ENCODE measurements at places on chromosomes 3 and 15. TPM values are rescaled to one million over a fixed set of nuclear protein-coding genes. Genes with fewer than 3 reads are reported as not detected.

Gene STARD9
- 4.0 TPM for total RNA-seq

GRCh38 chr3:60133269-60134162, 1083.7 kb upstream of the CFAP20DC start:
- no peak for DNase-seq

DNA sequence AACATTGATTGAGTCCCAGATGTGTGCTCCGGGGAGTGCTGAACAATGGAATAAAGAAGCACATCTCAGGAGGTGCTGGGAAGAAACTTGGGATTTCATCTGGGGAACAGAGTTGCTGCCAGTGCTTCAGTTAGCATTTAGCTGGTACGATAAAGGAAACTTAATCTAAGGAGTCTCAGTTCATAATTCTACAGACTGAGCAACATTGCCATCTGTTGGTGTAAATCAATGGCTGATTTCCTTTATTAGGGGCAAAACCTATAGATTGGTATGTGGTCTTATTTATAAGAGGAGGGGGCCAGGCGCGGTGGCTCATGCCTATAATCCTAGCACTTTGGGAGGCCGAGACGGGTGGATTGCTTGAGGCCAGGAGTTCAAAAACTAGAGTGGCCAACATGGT, 8.9 kb downstream of the MKRN2OS start:
- DNase-seq: no peak

- no peak for DNase-seq
Observed at GRCh38 chr3:75171630-75172230, 492.4 kb upstream of the FRG2C start.

DNA sequence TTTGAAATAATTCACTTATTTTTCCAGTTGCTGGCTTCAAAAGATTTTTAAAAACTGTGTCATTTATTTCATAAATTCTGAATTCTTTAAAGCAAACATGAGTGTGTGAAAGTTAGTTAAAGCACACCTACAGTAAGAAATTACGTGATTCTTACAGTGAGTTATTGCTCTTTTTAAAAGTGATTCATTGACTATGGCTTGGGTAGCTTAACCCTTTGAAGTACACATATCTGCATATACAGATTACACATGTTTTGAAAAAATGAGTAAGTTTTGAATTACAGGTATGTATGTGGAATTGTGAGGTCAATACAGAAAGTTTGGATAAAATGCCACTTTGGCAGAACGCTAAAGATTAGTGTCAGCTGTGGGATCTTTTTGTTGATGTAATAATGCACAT, 64.5 kb upstream of the MBNL1 start:
- no peak for DNase-seq

- no peak for DNase-seq
Observed at GRCh38 chr3:14716591-14716990, 41.6 kb downstream of the C3orf20 start.

GRCh38 chr3:171614318-171614921, 154.2 kb upstream of the TNIK start:
- DNase-seq: peak; percentile 34

Gene CDHR4
- total RNA-seq: 0.32 TPM

DNA sequence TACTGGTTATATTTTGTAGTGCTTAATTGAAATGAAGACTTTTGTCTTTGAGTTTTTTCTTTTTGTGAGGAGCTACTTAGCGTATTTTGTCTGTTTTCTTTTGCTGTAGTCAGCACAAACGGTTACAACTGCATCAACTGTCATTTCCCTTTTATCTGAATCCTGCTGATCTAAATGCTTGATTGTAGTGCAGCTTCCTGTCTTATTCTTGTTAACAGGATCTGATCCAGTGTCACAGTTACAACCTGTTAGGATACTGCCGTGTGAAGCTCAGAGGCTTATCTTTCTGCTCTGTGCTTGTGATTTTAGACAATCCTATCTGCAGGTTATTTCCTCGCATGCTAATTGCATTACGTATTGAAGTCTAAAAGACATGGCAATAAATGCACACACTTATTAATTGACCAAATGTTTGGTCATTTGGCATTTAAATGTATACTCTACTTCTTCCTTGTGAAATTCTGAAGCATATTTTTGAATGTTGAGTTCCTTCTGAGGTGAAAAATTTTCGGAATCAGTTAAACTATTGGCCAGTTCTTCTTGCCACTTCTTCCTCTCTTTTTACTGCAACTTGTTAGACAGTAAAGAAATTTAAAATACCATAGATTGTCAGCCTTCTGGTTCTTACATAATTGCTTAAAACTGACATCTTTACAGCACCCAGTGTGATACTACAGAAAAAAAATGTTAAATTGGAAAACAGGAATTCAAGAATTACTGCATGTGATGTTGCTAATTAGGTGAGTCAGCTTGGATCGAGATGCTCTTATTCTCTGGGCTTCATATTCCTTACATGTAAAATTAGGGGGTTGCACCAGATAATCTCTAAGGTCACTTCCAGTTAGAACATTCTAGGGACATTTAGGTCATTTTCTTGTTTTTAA, 168.2 kb downstream of the MBNL1 start:
- no peak for DNase-seq

- no peak for DNase-seq
Observed at GRCh38 chr3:172103724-172104123, 64.3 kb downstream of the FNDC3B start.

GRCh38 chr15:63362885-63363284, 18.8 kb downstream of the CA12 start:
- no peak for DNase-seq

GRCh38 chr15:31325595-31326155, 960 bp upstream of the KLF13 start:
- peak; percentile 66 for DNase-seq

Gene EPHB3
- total RNA-seq: not detected

Gene ALG1L2
- total RNA-seq: 0.71 TPM

GRCh38 chr3:31092748-31093589, 198.5 kb upstream of the GADL1 start:
- no peak for DNase-seq

GRCh38 chr15:24917431-24917830, 37.4 kb upstream of the SNRPN start:
- DNase-seq: no peak

Gene DGKG
- 0.71 TPM for total RNA-seq

Gene CFAP44
- 4.6 TPM for total RNA-seq

- no peak for DNase-seq
Observed at GRCh38 chr3:76405196-76405595, 619.8 kb upstream of the ZNF717 start.

Gene AGBL1
- 0.04 TPM for total RNA-seq

GRCh38 chr3:14392231-14392630, 10.2 kb upstream of the SLC6A6 start:
- no peak for DNase-seq

Gene NLGN1
- not detected for total RNA-seq

GRCh38 chr15:34335176-34336032, 2.2 kb downstream of the SLC12A6 start:
- DNase-seq: no peak

DNA sequence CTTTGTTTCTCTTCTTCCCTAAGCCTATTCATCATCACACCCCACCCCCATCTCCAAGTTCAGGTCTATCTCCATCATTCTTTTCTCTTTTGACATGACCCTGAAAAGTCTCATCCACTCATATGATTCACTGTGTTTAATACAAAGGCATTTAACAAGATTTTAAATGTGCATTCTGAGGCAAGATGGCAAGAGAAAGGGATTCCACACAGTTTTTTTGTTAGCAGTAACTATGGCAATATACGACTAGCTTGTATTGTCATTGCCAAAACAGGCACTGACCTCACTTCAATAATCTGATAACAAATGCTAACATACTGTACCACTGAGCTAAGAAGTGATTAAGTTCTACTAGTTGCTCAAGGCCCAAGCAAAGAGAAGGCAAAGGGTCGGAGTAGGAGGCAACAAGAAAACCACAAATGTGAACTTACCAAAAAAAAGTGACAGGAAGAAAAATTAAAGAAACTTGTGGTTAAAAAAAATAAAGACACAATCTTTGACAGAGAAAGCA, 53.2 kb downstream of the FBN1 start:
- DNase-seq: no peak

Gene APEH
- total RNA-seq: 137 TPM

- DNase-seq: no peak
Observed at GRCh38 chr3:6605227-6605626, 255.7 kb upstream of the GRM7 start.

Gene POPDC2
- total RNA-seq: 1.4 TPM

DNA sequence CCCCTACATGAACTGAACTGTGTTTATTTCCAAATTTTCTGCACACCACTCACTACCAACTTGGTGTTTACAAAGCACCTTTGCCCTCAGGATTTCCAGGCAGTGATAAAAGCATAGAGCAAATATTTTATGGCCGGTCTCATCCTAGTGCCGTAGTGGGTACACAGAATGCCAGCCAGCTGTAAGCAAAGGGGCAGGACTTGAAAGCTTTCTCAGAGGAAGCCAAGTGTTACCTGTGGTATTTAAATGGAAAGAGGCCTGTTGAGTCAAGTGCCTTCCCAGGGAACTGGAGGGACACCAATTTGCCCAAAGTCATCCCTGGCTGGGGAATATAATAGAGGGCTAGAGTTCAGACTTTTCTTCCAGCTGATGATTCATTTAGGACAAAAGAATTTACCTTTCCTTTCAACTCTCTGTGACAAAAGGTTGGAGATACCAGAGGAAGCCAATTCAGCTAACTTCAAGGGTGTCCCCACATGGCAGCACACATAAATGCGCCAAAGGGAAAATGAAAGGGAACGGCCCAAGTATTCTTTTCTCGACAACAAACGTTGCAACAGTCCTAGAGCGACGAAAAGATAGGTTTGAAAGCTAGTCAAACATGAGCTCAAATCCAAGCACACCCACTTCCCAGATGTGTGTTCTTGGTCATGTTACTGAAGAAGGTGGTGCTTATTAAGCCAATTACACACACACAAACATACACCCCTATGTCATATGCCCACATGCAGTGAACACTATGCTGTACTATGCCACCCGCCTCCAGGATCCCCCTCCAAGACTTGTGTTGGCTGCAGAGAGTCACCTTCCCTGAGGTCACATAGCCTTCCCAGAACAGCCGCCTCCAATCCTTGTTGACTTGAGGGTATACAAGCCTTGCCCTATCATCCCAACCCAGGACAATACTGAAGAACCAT, 27.7 kb downstream of the MAGI1 start:
- no peak for DNase-seq

GRCh38 chr3:136021803-136022202, 56.3 kb downstream of the PPP2R3A start:
- no peak for DNase-seq

- DNase-seq: no peak
Observed at GRCh38 chr3:72042397-72043203, 257.7 kb upstream of the PROK2 start.

DNA sequence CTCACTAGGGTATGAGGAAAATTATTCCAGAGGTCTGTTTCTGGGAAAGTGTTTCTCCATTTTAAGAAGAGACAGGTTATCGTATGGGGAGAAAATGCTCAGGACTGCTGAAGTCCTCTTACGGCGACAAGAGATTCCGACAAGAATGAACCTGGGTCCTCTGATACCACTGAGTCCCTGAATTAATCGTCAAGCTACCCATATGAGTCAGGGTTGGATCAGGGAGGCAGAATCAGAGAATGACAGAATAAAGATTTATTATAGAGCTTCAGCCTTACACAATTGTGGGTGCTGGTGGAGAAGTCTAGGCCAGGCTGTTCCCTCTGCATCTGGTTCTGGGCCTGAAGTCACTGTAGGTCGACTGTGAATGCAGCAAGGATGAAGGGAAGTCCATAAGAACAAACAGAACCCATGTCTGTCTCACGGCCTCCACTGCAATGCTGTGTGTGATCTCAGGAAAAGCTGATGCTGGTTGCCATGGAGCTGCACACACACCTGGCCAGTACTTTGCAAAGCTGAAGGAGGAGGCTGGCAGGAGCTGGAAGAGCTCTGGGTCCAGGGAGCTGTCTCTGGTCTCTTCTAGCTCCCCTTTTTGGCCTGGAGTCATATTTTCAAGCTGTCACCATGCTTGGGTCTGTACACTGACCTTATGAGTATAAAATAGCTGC, 83.9 kb downstream of the HHLA2 start:
- DNase-seq: no peak

DNA sequence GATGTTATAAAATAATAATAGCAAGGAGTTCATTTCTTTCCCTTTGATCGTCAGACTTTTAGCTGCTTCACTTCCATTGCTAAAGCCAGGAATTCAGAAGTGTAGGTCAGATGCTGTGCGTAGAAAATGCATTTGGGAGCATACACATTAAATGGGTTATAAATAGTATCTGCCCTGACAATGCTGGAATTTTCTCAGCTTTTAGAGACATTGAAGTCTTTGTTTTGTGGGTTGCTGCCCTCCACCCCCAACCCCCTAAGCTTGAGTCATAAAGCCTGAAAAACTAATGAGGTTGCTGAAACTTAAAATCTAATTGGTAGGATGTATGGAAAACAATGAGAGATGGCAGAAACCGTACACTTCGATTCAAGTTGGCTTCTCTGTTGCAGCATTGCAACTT, 81.9 kb downstream of the MITF start:
- DNase-seq: no peak

DNA sequence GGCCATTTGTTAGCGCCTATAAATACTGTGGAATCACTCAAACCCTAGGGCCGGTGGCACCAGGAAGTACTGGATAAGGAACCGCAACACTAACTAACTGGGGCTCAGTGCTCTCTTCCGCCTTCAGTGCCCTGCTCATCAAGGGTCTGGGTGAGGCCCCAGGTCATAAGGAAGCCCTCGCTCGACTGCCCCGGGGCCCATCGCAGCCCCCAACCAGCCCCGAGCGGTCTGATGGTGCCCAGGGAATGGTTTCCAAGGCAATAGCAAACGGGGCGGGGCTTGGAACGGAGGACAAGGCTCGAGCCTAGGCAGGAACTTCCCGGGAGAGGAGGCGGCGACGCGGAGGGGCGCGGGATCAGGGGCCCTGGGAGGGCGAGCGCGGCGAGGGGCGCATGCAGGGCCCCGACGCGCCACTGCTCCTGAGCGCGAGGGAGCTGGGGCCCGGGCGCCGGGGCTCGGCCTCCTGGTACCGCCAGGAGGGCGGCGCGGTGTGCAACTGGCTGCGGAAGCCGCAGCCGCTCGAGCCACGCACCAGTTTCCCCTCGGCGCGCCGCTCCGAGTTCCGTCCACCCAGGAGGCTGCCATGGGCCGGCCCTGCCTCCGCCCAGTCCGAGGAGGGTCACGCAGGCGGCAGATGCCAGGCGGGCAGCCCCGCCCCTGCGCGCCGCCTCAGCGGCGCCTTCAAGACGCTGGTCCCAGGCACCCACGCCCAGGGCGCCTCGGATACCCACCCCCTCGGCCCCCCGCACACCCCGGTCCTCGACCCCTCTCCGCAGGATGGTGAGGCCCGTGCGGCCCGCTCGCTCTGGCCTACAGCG, at the start of gene TTLL3:
Gene TTLL3 (plus strand): TSS at position 648 of the 818 bp plus-strand sequence. CDS start 400 bp downstream, outside the sequence.
- peak; percentile 64 for DNase-seq

- DNase-seq: peak; percentile 33
Observed at GRCh38 chr15:49471733-49472132, 48.7 kb downstream of the FGF7 start.
